ENCODE measurements at places on chromosomes 6 and 20. TPM values are rescaled to one million over a fixed set of nuclear protein-coding genes. Genes with fewer than 3 reads are reported as not detected.

OPRL1 gene
- total RNA-seq = 0.63 TPM

DZANK1 gene
- total RNA-seq = 1.8 TPM

DLL1 gene
- total RNA-seq = 2.4 TPM

TLDC2 gene
- not detected for total RNA-seq

AKAP12 gene
- 4.0 TPM for total RNA-seq

OR2H2 gene
- total RNA-seq = not detected

HLA-DRB5 gene
- total RNA-seq = 4.9 TPM

CST4 gene
- not detected for total RNA-seq

ULBP2 gene
- 0.67 TPM for total RNA-seq

SNTA1 gene
- 5.8 TPM for total RNA-seq

Measured in activated CD8-positive, alpha-beta T cell treated with anti-CD3 and anti-CD28 coated beads for 36 hours (primary cell).